ENCODE measurements at places on chromosomes 13 and 19. TPM values are rescaled to one million over a fixed set of nuclear protein-coding genes. Genes with fewer than 3 reads are reported as not detected.
A peak's percentile ranks its signal among the peaks of the same experiment; 100 is the strongest.

Gene ZNF556
- not detected for total RNA-seq

DNA sequence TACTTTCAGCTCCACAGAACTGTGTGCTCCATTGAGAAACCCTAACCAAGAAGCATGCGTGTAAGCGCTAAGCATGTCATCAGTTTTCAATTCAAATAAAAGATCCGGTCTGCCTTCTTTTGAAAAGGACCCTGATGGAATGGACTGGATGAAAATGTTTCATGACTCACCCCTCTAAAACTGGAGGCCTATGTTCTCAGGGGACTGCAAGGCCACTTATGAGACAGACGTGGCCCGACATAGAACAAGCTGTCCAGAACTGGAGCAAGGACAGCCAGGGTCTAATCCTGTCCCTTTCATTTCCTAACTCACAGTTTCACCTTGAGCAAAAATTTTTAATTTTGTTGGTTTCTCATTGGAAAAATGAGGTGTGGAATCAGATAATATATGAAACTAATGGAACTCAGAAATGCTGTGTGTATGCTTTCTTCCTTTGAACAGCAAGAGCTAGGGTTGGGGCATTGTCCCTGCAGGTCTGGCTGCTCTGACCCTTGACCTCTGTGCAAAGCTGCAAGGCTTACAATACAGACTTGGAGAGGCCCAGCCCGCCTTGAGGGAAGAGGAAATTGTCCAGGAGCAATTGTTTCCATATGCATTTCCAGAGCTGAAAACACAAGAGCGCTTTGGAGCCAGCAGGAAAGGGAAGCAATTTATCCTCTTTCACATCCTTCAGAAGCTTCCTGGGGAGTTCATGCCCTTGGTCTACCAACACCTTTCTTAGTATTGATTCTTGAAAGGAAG lies 553.4 kb upstream of the KLF12 start:
- peak; percentile 32 for DNase-seq

DNA sequence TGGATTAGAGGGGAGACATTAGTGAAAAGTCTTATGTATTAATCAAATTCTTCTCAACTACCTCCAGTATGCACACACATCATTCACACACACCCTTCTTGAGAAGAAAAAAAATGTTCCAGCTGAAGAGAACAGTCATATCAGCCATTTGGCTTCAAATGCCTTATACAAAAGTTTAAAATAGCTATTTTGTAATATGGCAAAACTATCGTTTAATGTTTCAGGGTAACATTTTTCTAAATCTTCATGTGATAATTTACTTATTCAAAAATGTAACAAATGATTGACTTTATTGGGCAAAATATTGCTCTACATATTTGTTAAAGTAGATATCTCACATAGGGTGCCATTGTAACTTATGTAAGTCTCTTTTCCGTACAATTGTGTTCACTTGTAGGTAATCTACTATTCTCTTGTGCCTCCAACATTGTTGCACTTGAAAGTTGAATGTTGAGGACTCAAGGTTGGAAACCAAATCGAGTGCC lies 13.6 kb downstream of the ZIC2 start:
- DNase-seq = no peak

GRCh38 chr19:37007587-37008220 lies 70.5 kb upstream of the ZNF420 start:
- DNase-seq = peak; percentile 84

- DNase-seq = no peak
Measured at GRCh38 chr13:43961909-43962308, 82.2 kb downstream of the LACC1 start.
